Activated naive CD4-positive, alpha-beta T cell (primary cell): ENCODE measurements at places on chromosomes 4 and X.

DNA sequence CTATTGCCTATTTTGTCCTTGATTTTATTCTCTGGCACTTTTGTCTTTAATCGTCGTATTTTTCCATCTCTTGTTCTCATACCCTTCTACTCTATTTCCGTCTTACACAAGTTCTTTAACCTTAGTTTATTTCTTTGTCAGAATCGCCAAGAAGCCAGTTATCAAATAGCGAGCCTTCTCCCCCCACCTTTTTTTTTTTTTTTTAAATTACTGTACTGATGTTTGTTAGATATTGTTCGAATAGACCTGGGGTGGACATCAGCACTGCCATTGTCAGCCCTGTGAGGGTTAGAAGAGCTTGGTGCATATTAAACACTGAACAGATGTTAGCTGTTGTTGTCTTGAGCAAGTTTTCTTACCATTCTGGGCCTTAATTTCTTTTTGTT, 1.2 kb downstream of the SPCS3 start:
- no peak for DNase-seq

- no peak for DNase-seq
Observed at GRCh38 chr4:188214861-188215260, 75.6 kb downstream of the TRIML1 start.

DNA sequence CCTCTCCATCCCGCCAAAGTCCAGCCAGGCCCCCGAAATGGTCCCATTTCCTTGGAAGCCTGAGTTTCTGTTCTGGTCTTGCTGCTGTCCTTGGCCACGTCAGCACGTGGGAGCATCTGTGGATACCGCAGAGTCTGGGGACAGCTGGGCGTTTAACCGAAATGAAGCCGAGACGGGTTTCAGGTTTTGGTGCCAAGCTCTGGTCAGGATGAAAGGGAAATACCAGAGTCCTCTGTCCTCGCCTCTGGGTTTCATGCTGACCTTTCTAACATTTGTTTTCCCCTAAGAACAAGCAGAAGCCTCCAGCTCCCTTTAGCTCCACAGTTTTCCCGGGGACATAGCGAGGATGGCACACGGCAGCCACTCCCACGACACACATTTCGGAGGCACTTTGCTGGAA, 19.7 kb downstream of the SHOX start:
- DNase-seq: no peak

DNA sequence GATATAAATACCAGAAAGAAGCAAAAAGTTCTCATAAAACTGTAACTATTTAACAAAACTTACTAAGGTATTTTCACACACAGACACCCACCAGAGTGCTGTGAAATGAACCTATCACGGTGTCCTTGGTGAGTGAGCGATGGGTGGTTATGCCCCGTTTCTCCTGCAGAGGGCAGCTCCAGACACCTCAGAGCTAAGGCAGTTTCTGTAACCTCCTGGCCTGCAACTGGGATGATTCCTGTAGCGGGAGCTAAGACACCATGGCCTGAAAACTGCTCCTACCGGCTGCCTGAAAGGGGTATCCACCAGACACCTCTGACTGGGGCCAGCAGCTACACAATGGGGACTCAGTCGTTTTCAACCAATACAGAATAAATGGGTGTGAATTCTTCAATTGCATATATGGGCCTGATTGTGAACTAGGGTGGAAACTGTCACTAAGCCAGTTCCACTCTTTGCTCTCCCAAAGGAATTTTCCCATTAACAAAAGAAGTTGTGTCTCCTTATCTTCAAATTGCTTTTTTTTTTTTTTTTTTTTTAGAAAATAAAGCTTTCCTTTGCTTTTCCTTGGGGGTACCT, 2375.8 kb upstream of the TENM3 start:
- no peak for DNase-seq

DNA sequence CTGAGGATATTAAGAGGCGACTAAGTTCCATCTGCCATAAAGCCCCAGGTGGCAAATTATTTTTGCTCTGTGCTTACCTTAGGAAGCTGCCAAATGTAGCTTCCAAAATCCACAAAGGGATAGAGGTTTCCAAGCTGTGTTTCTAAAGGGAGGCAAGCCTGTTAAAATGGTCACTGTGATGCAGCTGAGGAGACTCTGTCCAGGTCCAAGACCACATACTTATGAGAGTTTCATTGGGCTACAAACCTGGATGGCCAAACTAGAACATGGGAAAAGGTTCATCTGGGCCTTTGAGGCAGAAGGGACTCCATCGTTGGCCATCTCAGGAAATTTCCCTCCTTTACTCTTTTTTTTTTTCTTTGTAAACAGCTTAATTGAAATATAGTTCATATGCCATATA, 306.9 kb upstream of the FGF13 start:
- DNase-seq: no peak
